ENCODE measurements at places on chromosomes 1 and 21.

DNA sequence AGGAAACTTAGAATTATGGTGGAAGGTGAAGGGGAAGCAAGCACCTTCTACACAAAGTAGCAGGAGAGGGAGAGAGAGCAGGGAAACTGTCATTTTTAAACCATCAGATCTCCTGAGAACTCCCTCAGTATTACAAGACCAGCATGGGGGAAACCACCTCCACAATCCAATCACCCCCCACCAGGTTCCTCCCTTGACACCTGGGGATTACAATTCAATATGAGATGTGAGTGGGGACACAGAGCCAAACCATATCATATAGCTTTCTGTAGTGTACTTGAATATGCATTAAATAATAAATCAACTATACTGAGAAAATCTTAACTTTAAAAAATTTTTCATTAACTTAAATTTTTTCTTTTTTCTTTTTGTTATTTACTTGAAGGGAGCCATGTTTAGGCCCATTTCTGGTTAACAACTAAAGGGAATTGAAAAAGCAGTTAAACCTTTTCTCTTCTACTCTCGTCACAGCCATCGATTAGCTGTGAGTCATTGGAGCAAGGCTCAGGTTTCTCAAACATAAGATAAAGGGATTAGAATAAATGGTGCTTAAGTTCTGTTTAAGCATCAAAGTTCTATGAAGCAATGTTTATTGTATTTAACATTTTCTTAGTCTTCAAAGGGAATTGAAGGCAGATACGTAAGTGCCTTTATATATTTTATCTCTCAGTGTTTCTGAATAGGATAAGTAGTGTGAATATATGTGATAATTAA lies 72.2 kb upstream of the DPT start:
- no peak for DNase-seq

DNA sequence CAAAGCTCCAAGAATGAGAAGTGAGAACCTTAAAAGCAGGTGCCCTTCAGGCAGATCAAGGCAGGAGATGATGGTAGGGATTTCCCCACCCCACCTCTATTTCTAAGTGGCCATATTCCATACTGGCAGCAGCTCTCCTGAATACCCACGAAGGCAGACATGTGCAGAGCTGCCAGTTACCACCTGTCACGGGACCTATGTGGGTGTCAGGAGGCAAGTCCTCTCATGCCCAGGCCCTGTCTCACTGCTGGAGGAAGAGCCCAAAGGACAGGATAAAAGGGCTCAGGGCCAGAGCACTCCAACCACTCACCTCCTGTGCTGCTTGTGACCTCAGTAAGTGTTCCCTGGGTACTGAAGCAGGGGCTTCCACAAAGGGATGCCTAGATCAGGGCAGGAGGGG lies 721 bp upstream of the LCE1B start:
- no peak for DNase-seq

DNA sequence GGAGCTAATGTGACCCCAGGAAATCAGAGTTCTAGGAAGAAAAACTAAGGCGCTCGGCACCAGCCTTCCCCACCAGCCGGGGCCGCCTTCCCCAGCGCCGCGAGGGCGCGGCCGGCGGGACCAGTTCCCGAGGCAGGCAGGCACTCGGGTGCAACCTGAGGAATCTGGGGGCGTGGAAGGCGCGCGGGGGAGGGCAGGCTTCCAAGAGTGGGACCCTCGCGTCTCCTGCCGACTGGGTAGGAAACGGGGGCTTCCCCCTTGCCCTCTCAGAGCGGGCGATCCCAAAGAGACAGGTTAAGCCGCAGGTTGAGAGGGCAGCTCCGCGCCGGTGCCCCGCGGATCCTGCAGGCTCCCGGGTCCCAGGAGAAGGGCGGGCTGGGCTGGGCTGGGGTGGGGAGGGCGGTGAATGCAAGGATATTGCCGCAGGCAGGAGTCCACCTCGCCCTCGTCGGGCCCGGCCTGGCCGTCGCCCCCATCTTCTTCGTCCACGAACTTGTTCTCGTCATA lies 431 bp downstream of the ARPC5 start:
- DNase-seq, result no peak

- no peak for DNase-seq
Observed at GRCh38 chr1:239998312-239998649, 93.4 kb upstream of the FMN2 start.

DNA sequence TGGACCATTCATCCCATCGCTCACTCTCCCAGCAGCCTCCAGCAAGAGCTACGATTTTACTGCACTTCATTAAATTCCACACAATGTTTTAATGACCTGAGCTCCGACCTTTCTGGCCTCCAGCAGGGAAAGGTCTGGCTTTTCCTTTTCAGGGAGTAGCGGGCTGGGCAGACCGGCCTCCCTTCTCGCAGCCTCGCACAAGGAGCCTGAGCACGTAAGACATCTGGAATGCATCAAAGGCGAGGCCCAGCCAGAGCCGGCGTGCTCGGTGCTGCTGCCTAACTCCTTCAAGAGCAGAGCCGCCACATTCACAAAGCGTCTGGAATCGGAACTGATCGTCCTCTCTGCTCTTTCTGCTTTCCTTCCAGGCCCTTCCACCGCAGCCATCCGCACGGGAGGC lies 32.5 kb upstream of the FHAD1 start:
- no peak for DNase-seq

DNA sequence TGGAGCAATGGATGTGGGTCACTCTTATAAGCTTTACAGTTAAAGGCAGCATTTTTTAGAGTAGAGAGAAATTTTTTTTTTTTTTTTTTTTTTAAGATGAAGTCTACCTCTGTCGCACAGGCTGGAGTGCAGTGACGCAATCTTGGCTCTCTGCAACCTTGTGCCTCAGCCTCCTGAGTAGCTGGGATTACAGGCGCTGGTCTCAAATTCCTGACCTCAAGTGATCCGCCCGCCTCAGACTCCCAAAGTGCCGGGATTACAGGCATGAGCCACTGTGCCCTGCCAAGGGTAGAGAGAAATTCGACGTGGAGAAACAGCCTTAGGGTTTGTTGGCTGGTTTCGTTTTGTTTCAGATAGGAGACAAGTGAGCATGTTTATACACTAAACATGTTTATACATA lies 594.2 kb upstream of the ADAMTS5 start:
- no peak for DNase-seq

DNA sequence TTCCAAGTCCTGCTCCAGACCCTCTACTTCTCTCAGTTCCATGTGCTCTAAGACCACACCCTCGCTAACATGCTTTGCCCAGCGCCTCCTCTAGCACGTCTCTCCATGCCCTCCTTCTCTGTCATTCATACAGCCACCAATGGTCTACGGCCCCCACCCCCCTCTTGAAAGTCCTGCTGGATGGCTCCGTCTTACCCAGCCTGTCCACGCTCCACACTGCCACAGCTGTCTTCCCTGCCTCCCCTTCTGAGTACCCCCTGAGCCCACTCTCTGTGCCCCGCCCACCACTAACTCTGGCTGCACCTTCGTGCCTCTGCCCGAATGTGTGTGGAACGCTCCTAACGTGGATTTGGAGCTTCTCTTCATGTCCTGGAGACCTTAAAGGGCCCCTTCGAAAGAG lies 244.6 kb downstream of the TRABD2B start:
- DNase-seq, result no peak

- DNase-seq, result no peak
Observed at GRCh38 chr1:154944401-154945159, 8.1 kb upstream of the PMVK start.

- no peak for DNase-seq
Observed at GRCh38 chr1:58922302-58923089, 138.6 kb upstream of the JUN start.

- DNase-seq, result no peak
Observed at GRCh38 chr1:63918418-63918945, 144.7 kb downstream of the ROR1 start.

Data from hematopoietic multipotent progenitor cell treated with erythropoietin and hydrocortisone succinate and interleukin-3 and kit ligand, for 17 days (in vitro differentiated cells).